Inflammatory macrophage treated with lipopolysaccharide for 1 hour (primary cell): ENCODE measurements at places on chromosomes 3 and 15.
A peak's percentile ranks its signal among the peaks of the same experiment; 100 is the strongest.

DNA sequence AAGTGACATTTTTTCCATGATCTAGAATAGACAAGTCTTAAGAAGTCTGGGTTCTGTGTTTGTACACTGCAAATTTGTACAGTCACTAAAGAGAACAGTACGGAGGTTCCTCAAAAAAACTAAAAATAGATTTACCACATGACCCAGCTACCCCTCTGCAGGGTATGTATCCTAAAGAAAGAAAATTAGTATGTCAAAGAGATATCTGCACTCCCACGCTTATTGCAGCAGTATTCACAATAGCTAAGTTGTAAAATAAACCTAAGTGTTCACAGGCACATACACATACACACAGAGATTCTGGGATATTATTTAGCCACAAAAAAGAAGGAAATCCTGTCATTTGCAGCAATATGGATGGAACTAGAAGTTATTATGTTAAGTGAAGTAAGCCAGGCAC, 120.4 kb downstream of the ZIC1 start:
- DNase-seq = no peak

- DNase-seq = no peak
Measured at GRCh38 chr15:70726753-70727152, 36.6 kb downstream of the UACA start.

- DNase-seq = peak; percentile 29
Measured at GRCh38 chr3:48634661-48635221, 520 bp downstream of the SLC26A6 start.

DNA sequence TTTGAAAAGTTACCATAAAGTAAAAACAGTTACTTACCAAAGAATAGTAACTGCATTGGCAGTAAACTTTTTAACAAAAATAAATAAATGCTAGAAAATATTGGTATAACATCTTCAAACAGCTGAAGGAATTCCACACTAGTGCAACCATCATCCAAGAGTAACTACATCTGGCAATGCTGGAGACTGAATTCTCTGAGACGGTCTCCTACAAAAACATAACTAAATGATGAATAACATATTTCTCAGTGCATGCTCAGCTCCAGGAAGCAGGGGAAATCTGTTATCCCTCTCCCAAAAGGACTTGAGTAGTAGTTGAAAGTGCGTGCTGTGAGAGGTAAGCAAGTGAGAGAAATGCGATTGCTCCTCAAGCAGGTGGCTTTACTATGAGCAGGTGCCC, 526.8 kb upstream of the CCDC54 start:
- DNase-seq = no peak

- no peak for DNase-seq
Measured at GRCh38 chr3:110165370-110165743, 828.0 kb upstream of the DPPA4 start.

GRCh38 chr3:149660462-149660861, 2.6 kb upstream of the WWTR1 start:
- DNase-seq = no peak

DNA sequence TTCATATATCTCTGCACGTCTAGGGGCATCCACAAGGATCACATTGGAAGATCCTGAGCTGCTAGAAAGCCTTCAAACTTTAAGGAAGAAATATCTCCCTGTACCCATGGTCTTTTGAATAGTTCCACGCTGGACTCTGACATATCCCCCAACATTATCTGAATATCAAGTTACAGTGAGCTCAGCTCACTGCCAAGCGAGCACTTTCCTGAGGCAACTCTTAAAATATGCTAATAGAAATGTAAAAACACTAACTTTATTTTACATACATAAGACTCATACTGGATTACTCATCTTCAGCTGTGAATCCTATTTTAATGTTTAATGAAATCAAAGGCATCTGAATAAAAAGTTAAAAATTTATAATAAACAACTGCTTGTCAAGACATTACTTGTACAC, 420.2 kb upstream of the CCDC54 start:
- DNase-seq = no peak

GRCh38 chr3:136819392-136819730, 435 bp downstream of the SLC35G2 start:
- no peak for DNase-seq
